ENCODE measurements at places on chromosomes 16 and 17.

GRCh38 chr17:18946536-18946935 lies 5.4 kb upstream of the SLC5A10 start:
- no peak for DNase-seq

DNA sequence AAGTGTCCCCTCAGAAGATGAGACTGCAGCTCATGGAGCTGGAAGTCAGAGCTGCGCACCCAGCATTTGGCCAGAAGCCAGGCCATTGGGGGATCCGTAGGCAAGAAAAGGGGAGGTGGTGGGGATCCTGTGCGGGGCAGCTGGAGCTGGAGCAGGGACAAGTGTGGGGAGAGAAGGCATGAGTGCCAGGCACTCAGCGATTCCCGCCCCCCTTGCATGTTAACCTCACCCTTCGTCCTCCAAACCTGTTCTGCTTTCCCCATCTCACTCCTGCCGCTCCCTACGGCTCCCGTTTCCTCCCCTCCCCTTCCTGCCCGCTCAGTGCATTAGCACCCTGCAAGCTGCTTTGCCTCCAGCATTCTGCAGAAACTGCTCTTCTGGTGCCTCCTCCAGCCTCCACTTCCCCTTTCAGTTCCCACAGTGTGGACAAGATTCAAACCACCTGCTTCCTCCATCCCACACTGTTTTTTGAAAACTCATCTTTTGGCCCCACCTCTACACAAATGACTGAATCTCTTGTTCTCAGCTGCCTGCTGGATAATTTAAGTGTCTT lies 5.6 kb downstream of the ALOX15 start:
- no peak for DNase-seq

DNA sequence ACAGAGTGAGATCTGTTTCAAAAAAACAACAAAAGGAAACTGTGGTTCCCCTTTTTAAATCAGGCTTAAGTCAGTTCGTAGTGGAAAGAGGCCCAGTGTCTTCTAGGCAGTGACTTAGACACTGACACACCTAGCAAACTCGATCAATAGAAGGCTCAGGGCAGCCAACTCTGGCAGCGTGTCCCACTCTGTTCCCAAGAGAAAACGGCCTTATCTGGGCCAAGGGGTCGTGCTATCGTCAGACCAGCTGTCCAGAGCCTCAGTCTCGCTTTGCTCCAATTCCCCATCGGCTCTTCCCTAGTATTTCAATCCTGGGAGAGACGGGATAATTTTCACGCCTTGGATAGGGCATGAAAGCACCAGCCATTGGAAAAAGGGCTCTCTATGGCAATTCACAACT lies 72.9 kb downstream of the SLC5A11 start:
- DNase-seq = no peak

DNA sequence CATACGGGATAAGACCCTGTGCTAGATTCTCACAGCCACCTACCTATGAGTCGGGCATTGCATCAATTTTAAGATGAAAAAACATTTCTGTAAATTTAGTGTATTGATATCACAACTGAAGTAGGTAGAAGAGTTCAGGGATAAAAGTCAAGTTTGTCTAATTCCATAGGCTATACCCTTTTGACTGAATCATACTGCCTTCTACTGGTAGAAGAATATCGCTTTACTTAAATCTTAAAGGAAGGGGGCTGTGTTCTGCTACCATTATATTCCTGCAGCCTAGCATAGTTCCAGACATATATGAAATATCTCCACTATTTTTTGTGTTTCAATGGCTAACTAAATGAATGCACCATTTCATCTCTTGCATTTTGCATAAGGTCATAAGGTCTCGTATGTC lies 1128.6 kb downstream of the CDH8 start:
- no peak for DNase-seq

DNA sequence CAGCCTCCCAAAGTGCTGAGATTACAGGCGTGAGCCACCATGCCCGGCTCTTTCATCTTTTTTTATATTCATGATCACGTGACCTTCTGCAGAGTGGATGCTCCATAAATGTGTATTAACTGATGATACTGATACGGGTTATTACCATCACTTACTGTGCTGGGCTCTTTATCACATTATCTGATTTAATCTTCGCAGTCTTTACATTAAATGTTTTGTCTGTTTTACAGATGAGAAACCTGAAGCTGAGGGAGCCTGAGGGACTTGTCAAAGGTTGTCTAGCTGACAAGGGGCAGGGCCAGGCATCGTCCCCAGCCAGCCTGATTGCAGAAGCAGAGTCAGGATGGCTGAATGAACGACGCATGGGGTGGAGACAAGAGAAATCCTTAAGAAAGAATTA lies 104.4 kb downstream of the NTN1 start:
- no peak for DNase-seq

GRCh38 chr16:66099306-66099705 lies 267.2 kb upstream of the CDH5 start:
- DNase-seq = no peak

GRCh38 chr17:48973806-48974205 lies 5.4 kb upstream of the GIP start:
- no peak for DNase-seq
